ENCODE measurements at places on chromosomes 11 and 22.
A peak's percentile ranks its signal among the peaks of the same experiment; 100 is the strongest.

GRCh38 chr11:119580081-119580480 lies 148.9 kb downstream of the NECTIN1 start:
- no peak overlapping the region for H3K4me3 ChIP-seq
- H3K36me3 ChIP-seq: no peaks in the 10 kb centered on the region
- H3K27me3 ChIP-seq: no peaks in the 10 kb centered on the region
- no peak overlapping the region for H3K27ac ChIP-seq
- DNase-seq: no peak

GRCh38 chr11:87323899-87324298 lies 286.2 kb downstream of the TMEM135 start:
- DNase-seq: no peak
- no peaks in the 10 kb centered on the region for H3K4me1 ChIP-seq
- no peaks in the 10 kb centered on the region for H3K27me3 ChIP-seq

DNA sequence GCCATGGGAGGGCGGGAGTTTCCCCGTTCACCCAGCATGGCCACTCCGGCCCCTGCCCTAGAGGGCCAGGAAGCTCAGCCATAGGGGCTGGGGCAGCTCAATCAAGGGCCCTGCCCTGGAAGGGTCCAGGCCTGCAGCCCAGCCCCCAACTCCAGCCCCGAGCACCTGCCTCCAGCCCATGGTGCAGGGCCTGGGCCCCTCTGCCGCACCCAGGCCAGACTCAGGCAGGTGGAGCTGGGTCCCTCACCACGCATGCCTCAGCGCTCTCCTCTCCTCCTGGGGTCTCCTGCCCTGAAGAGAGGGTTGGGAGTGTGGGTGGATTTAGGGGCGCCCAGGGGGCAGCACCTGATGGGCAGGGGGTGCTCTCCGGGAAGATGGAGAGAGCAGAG lies 13.1 kb downstream of the MLC1 start:
- no peak overlapping the region for H3K4me3 ChIP-seq
- no peaks in the 10 kb centered on the region for H3K36me3 ChIP-seq
- DNase-seq: no peak
- H3K27me3 ChIP-seq: peaks cover 11% of the 10 kb centered on the region

DNA sequence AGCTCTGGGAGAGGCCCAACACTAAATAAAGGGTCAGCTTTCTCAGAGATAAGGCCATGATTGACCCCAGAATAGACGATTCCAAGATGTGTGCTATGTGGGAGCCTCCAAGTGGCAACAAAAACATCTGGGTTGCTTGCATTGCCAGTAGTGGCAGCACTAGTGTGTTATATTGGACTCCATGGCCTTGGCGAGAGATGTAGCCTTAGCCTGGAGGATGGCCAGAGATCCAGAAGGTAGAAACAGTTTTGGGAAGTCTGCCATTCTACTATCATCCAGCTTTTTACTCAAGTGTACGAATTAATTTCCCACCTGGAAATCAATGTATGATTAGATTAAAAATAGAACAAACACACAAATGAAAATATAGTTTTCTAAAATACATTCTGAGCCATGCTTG lies 3.0 kb downstream of the OR8D4 start:
- DNase-seq: no peak
- H3K27ac ChIP-seq: no peak overlapping the region
- no peaks in the 10 kb centered on the region for H3K36me3 ChIP-seq
- 0 out of 2 replicates have a peak, but pooled peaks cover 12% of the 10 kb centered on the region for H3K27me3 ChIP-seq
- no peaks in the 10 kb centered on the region for H3K4me1 ChIP-seq
- no peak overlapping the region for H3K4me3 ChIP-seq

DNA sequence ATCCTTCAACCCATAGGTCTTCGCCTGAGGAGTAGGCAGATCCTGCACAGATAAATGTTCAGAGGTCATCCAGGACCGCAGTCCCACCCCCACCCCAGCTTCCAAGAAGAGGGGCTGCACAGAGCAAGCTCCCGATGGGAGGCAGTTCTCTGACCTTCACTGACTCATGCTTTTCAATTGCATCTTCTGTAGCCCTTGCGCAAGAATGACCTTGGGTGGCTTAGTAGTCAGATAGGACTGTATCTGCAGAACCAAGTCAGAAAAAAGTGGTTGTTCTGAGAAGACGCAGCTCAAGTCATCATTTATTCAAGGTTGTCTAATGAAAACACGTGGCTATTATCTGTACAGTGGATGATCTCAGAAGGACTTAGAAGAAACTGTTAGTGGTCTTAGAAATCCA lies 16.4 kb upstream of the GRAMD1B start:
- H3K27me3 ChIP-seq: no peaks in the 10 kb centered on the region
- H3K36me3 ChIP-seq: no peaks in the 10 kb centered on the region
- H3K4me1 ChIP-seq: no peaks in the 10 kb centered on the region
- peak; percentile 46 for DNase-seq
- no peak overlapping the region for H3K4me3 ChIP-seq

DNA sequence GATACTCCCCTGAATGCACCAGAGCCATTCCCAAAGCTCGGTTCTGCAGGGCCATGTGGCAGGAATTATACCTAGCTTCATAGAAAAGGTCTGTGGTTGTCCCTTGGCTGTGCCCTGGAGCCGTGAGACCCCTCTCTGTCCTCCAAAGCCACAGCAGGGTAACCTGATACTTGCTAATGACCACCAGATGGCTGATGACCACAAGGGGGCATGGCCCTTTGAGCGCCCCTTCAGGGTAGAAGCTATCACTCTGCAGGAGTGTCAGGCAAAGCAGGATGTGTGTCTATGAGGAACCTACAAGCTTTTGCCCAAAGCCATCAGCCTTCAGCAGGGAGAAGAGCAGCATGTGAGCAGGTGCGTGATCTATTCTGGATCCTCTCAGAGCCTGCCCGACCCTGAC lies 95.3 kb downstream of the NTM start:
- no peaks in the 10 kb centered on the region for H3K4me1 ChIP-seq
- no peaks in the 10 kb centered on the region for H3K36me3 ChIP-seq
- H3K27ac ChIP-seq: no peak overlapping the region
- DNase-seq: no peak
- H3K27me3 ChIP-seq: no peaks in the 10 kb centered on the region

DNA sequence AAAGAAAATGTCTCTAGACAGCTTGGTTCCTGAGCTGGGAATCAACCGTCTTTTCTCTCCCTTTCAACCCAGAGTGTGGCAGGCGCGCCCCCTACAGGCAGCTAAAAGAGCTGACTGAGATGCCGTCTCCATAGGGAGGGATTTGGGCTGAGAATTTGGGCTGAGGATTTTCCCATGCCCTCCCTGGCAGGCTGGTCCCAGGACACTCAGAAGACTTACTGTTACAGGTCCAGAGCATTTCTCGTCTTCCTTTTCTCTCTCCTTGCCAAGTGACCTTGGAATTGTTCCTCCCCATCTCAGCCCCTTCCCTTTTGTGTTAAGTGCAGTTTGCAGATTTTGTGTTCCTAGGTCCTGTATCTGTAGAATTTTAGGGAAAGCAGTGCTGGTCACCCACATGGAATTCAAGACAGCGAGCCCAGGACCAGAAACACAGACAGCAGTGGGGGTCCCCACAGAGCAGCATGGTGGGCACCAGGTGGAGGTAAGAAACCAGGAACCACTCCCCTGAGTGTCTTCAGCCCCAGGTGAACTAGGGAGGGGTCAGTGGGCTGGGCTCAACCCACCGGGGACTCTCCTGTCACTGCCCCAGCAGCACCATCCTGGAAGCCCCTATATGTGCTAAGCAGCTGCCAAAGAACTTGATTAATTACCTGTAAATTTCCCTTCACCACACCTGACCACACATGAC lies 9.9 kb upstream of the IGLL5 start:
- no peak for DNase-seq
- H3K27me3 ChIP-seq: peaks cover 31% of the 10 kb centered on the region
- no peaks in the 10 kb centered on the region for H3K4me1 ChIP-seq
- H3K27ac ChIP-seq: no peak overlapping the region
